Natural killer cell (primary cell): ENCODE measurements at places on chromosomes 6 and 20.

DNA sequence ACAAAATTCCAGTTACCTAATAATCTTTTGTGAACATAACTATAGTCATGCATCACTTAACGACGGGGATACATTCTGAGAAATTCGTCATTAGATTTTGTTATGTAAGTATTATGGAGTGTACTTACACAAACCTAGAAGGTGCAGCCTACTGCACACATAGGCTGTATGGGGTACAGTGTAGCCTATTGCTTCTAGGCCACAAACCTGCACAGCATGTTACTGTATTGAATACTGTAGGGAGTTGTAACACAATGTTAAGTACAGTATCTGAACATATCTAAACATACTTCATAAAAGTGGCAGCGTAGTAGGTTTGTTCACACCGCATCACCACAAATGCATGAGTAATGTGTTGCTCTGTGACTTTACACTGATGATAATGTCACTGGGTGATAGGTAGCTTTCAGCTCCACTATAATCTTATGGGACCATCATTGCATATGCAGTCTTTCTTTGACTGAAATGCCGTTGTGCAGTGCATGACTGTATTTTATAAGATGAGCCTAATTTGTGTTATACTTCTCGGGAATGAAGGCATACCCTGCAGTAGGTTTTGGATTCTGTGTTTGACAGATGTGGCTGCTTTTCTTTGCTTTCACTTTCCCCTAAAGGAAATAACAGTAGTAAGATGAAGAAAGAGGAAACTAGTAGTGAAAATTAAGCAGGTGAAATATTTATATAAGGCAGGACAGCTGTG lies 365.6 kb downstream of the FARS2 start:
- no peak for DNase-seq

GRCh38 chr6:84332139-84333034 lies 104.9 kb upstream of the CEP162 start:
- DNase-seq = no peak

DNA sequence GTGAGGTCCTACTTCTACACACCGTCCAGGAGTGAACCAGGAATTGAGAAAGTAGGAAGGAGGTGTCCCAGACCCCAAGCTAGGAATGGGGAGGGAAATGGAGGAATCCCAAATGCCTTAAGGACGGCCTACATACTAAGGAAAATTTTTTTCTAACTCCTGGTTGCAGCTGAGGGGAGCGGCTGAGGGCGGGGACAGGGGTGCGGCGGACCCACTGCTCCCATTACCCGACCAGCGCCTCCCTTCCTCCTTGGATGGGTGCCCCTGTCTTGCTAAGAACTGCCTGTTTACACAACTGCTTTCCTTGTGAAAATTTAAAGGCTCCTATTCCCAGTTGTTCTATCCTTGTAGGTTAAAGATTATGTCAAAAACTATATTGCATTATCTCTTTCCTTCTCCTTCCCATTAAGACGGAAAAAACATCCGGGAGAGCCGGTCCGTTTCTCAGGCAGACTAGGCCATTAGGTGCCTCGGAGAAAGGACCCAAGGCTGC lies 699 bp upstream of the HSPA1B start:
- no peak for DNase-seq

GRCh38 chr6:73285674-73286283 lies 22.8 kb upstream of the KHDC1 start:
- peak; percentile 42 for DNase-seq

GRCh38 chr6:70954750-70955149 lies 2.1 kb downstream of the B3GAT2 start:
- no peak for DNase-seq

DNA sequence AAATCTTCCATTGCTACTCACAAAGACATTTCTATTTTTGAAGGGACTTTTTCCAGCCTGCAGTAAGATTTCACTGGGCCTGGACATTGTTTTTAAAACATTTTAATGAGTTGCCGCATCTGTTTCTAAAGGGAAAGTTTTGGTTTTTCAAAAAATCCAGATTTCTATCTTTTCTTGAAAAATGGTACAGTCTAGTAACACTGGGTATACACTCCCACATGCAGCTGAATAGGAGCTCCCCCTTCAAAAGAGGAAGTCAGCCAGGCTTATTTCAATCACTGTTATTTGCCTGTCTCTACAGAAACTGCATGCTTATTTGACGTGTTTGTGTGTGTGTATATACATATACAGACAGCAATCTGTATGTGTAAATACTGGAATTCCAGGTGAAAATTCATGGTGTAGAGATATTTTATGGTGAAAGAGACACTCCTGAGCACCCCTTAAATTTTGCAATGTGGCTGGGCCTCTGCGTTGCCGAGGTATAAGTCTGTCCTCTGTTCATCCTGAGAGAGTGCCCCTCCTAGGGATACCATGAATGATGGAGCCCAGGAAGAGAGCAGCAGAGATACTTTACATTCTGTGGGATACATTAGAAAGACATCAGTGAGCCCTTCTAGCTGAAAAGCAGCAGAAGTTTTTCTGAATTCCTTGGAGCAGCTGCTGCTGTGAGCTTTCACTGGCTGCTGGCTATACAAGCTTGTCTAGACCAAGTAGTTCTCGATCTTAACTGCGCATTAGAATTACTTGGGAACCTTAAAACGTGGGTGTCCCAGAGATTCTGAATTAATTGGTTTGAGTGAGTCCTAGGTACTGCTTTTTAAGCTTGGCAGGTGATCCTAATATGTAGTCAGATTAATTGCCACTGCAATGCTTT lies 12.0 kb upstream of the ABRACL start:
- no peak for DNase-seq

DNA sequence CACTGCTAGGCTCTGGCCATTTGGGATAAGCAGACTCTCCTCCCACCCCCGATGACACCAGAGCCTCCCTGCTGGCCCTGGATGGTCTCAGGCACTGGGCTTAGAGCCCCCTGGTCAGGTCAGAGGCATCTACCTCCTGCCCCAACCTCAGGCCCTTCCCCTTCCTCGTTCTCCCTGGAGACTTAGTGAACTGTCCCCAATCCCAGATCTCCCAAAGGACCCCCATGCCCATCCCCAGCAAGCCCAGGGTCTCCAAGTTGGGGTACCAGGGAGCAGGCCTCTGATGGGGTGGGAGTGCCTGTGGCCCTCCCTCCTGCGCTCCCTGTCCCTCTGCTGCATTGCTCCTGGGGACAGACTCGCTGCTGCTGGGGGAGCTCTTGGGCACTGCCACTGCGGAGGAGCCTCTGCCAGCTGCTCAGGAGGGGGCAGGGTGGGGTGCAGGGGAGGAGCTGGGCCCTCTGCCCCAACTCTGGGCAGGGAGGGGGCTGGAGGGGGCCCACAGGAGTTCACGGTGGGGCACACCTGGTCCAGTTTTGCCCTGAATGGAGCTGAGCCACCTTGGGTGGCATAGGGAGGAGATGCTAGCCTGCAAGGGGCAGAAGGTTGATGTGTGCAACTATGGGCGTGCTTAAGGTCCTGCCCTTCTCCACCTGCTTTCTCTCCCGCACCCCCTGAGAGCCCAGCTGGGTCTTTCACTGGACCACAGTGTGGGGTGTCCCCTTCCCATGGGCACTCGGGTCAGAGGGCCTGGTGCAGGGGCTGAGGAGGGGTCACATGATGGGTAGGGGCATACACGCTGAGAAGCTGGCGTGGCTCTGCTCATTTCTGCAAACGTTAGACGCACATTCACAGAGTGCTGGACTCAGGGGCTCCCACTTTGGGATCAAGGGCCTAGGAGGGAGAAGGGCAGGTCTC lies 40.4 kb downstream of the SPDEF start:
- DNase-seq = no peak

- DNase-seq = peak; percentile 35
Measured at GRCh38 chr6:33183071-33183683, 9.1 kb downstream of the COL11A2 start.

- peak; percentile 36 for DNase-seq
Measured at GRCh38 chr6:161152907-161153662, 120.8 kb downstream of the AGPAT4 start.

DNA sequence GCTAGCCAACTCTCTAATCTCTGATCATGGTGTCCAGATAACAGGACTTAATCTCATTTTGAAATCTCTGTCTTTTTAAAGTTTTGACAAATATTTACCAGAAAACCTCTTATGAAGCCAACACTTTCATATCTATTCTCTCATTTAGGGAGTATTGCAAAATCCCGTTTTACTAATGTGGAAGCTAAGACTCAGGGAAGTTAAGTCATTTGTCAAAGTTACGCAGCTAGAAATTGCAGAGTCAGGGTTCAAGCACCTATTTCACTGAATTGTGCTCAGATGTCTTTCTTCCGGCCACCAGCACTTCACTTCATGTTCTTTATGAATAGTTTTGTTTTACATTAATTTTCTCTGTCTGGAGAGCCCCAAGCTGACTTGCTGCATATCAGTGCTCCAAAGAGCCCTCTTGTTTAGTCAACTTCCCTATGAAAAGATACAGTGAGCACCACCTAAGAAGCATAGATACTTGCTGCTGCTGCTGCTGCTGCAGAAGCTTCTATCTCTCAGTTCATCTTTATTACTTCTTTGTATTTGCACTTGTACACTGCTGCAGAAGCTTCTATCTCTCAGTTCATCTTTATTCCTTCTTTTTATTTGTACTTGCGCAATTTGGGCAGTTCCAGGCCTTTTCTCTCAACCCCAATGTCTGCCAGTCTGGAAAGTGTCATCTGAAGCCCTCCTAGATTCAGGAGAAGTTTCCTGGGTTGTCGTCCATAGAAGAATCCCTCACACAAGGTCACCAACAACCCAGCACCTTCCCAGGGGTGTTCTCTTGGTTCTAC lies 329.7 kb downstream of the MAFB start:
- DNase-seq = no peak

DNA sequence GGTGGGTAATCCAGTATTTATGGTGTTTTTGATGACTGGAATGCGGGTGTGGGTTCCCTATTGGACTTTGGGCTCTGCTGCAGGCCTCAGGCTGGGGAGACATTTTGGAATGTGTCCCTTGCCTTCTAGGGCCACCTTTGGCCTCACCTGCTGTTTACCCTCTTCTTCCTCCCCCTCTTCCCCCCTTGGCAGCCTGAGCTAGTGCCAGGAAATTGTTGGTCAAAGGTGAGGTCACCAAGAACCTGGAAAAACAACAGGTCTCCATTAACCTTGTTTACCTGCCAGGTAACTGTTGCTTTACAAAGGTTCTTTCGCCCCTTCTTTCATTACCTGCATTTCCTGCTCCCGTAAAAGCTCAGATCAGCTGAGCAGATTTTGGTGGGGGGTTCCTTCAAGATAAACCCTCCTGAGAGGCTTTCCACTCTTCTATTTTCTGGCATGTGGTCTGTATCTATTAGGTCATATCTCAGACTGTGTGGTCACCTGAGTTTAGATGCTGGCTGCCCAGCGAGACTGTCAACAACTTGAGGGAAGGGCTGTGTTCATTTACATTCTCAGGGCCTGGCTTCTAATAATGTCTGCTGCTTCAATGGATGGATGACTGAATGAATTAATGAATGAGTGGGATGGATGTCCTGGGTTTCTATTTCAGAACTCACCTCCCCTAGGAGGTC lies 34.7 kb downstream of the VEGFA start:
- DNase-seq = no peak

DNA sequence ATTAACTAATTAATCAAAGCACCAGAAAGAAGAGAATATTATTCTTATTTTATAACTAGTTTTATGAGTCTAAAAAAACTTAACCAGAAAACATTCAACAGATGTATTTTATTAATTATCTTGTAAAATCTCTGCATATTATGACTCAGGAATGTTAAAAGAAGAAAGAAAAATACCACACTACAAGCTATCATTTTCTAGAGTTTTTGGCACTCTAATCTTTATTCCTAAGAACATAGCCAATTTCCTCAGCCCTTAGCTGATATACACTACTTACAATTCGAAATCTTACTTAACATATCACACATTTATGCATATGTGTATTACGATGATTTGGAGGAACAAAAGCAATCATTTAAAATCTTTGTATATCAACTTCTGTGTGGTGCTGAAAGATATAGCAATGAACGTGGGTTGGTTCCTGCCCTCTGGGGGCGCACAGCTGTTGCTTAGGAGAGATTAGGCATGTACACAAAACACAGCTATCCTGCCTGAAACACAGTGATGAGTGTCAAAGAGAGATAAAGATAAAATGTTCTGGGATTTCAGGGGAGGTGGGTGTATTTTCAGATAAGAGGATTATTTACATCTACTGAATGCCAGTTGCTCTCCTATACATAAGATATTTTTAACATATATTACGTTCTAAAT lies 404.5 kb downstream of the SYNE1 start:
- no peak for DNase-seq

GRCh38 chr6:36858407-36858981 lies 16.1 kb downstream of the PPIL1 start:
- DNase-seq = no peak

- no peak for DNase-seq
Measured at GRCh38 chr6:128767150-128767549, 115.8 kb upstream of the LAMA2 start.

DNA sequence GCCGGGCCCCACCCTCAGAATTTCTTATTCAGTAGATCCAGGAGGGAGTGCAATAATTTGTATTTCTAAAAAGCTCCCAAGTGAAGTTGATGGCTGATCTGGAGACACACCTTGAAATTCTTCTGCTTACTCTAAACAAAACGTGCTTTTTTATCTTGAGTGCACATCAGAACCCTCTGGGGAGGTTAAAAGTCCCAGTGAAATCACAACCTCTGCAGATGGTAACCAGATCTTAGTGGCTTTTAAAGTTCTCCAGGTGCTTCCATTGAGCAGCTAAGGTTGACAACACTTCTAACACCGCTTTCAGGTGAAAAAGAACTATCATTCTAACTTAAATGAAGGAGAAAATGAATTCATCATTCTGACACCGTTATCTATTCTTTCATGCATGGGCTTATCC lies 45.6 kb upstream of the ESR1 start:
- no peak for DNase-seq

- DNase-seq = no peak
Measured at GRCh38 chr6:56026455-56027180, 151.2 kb upstream of the BMP5 start.

GRCh38 chr6:116352515-116353471 lies 18.0 kb upstream of the DSE start:
- DNase-seq = no peak

DNA sequence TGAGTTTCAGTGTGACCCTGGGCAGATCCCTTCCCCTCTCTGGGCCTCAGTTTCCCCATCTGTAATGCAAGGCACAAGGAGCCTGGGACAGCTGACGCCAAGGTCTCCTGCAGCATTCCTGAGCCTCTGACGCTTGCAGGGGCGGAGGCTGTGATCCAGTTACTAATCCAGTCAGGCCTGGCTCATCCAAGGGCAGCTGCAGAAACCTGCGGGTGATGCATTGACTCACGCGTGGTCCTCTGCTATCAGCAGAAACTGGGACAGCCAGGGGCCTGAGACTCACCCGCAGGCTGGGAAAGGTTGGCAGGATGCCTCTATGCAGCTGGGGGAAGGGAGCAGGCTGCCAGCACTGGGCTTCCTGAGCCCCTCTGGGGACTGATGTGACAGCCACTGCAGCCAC lies 65.0 kb upstream of the SIRPA start:
- DNase-seq = no peak

DNA sequence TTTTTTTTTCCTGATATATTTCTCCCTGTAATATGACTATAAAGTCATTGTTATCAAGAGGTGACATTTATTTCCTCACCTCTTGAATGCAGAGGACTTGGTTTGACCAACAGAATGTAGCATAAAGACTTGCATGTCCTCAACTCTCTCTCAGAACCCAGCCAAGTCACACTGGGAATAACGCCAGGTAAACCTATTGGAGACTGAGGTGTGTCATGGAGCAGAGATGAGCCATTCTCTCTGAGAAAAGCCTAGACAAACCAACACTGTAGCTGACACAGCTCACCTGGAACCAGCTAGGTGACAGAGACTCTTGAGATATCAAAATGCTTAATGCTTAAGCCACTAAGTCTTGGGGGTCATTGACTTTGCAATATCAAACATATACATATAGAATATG lies 533.6 kb downstream of the HAO1 start:
- no peak for DNase-seq

GRCh38 chr6:91276315-91276714 lies 689.4 kb upstream of the MAP3K7 start:
- no peak for DNase-seq
